ENCODE measurements at places on chromosomes 3 and 15.
A peak's percentile ranks its signal among the peaks of the same experiment; 100 is the strongest.

GRCh38 chr3:161793194-161793930, 296.8 kb downstream of the OTOL1 start:
- no peak for DNase-seq

DNA sequence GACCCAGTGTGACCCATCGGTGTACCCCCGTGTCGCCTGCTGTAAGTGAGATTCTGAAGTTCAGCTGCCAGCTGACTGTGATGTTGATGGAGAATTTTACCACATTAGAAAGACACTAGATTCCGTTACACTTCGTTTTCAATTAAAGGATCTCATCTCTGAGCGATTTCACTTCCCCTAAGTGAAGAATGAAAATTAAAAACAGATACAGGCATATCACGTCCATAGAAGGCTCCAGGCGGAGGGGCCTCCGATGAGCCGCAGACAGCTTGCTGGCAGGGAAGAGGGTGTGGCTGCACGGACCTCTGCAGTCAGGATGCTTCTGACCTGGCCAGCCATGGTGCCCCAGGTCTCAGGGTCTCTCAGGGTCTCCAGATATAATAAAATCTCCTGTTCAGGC, 6.6 kb upstream of the CPN2 start:
- no peak for DNase-seq

DNA sequence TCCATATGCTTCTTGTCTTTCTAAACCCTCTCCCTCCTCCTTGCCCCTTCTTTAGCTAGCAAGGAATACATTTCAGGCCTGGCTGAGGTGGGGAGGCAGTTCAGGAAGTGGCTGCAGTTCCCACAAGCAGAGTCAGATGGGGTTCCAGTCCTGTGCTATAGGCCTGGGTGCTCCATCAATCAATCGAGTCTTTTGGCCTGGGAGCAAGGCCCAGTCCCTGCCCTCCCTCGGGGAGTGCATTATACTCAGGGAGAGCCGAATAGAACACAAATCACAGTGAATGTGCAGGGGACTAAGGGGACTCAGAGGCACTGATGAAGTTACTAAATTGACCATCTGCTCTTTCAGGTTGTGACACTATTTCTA, 58.0 kb upstream of the HERC1 start:
- DNase-seq, result no peak

DNA sequence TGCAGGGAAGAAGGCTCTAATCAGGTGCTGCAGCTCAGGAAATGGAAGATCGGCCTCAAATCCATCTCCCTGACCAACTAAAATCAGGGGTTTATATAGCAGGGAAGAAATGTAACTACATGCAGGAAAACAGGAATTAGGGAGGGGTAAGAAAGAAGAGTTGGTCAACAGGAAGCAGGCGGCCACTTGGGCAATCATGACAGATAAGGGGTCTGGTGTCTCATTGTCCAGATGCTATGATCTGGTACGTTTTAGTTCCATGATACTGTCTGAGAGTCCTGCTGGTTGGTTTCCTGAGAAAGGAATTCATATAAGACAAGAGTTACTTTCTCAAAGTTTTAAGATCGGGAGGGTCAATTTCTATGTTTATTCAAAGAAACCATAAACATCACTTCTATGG, 24.2 kb downstream of the KATNBL1 start:
- no peak for DNase-seq

DNA sequence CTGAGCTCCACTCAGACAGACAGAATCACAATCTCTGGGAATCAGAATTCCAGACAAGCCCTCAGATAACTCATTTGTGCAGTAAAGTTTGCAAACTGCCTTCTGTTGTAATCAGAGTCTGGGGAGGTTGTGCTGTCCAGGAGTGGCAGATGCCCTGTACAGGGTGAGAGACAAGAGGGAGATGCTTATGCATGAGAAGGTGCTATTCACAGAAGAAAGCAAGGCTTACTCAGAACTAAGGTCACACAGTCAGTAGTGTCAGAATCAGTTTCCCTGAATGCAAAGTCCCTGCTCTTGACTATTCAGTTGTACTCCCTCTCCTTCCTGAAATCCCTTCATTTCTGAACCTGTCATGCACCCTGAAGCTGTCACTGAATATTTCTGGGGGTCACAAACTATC, 43.7 kb downstream of the SRPRB start:
- no peak for DNase-seq

DNA sequence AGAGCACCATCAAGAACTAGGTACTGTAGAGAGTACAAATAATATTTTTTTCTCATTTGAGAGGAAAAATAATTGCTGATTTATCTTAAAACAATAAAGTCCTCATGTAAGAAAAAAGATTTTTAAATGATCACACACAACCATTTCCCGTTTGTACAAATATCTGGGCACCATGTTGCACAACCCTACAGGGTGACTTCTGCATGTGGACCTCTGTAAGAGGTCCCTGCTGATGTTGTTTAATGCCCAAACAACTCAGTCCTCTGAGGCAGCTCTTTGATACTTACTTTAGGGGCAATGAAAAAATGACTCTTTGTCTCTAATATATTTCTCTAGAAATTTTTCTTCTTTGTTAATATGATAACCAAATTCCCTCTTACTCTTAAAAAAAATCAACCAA, 168.1 kb upstream of the SATB1 start:
- no peak for DNase-seq

- DNase-seq, result no peak
Observed at GRCh38 chr3:146585156-146585555, 20.0 kb downstream of the PLSCR5 start.

DNA sequence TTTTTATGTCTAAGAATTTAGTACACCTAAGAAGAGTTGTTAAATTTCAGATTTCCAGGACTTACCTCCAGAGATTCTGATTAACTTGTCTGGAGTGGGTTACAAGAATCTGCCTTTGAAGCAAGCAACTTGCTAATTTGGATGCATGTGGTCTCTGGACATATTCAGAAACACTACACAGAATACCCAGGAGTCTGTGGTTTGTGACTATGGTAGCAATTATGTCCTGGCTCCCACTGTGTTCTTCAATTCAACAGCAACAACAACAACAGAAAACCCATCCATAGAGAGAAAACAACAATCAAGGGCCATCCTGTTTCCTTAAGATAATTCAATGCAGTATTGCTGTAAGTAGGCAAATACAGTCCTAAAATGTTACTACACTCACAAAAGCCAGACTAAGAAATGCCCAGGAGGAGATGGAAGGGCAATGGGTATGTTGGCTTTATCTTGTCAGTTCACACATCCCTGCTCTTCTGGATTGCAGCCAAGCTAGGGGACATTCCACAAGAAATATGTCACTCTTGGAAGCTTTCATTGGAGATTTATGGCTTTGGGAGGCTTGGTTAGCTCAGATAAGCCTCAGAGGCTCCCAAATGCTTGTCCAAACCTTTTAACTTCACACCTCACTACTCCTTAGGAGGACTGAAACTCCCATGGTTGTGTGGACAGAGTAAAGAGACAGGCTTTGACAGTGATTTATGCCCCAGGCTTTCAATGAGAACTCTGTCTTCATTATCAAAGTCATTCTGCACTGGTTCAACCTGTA, 99.4 kb upstream of the MRPL3 start:
- DNase-seq, result peak; percentile 32

DNA sequence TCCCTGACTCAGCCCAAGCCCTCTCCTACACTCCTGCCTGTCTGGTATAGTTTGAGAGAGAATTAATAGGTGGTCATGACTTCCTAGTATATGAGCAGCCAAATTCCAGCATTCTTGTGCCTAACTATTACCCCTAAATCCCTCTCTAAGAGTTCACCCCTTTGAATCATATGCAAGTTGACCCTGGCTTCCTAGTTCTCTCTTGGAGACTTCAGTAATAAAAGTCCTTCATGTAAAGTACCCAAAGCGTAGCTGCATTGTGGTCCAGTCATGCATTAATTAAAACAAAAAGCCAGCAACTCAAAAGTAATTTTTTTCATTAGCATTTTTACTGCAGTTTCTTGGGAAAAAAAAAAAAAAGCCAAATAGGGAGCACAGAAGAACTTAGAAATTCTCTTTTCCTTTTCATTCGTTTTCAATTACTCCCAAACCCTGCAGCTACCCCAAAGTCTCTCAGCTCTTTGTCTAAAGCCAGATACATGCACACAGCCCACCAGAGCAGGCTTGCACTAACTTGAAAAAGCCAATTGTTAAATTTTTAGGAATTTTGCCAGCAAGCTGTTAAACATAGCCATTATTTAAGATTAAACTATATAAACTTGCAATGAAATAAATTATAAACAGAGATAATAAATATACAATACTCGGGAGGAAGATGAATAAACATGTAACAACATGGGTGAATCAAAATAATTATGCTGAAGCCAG, 50.1 kb upstream of the STT3B start:
- DNase-seq, result no peak

GRCh38 chr3:179016979-179017670, 54.5 kb downstream of the ZMAT3 start:
- DNase-seq, result no peak

- DNase-seq, result no peak
Observed at GRCh38 chr3:7962301-7962700, 539.3 kb upstream of the LMCD1 start.

GRCh38 chr3:73766599-73767381, 142.0 kb upstream of the PDZRN3 start:
- DNase-seq, result no peak

DNA sequence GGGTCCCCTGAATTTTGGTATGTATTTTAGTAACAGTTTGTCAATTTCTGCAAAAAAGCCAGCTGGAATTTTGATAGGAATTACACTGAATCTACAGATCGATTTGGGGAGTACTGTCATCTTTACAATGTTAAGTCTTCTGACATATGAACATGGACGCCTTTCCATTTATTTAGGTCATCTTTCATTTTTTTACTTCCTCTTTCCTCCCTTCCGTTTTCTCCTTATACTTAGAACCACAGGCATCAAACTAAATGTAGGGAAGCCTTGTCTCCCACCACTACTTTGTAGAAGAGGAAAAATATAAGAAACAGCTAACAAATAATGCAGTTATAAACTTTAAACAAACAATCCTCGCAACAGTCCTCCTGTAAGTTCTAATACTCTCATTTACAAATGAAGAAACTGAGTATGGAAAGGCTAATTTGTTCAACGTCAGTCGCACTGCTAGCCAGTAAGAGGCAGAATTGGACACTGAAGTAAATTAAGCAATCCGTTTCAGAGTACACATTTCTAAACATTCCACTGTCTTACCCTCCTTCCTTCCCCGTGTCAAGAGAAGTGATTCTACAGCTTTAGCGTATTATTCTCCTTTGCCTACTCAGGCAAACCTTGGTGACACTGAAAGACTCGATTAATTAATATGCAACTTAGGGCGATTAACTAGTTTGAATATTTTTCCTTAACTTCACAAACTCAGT, 25.6 kb downstream of the RHOA start:
- DNase-seq, result no peak

DNA sequence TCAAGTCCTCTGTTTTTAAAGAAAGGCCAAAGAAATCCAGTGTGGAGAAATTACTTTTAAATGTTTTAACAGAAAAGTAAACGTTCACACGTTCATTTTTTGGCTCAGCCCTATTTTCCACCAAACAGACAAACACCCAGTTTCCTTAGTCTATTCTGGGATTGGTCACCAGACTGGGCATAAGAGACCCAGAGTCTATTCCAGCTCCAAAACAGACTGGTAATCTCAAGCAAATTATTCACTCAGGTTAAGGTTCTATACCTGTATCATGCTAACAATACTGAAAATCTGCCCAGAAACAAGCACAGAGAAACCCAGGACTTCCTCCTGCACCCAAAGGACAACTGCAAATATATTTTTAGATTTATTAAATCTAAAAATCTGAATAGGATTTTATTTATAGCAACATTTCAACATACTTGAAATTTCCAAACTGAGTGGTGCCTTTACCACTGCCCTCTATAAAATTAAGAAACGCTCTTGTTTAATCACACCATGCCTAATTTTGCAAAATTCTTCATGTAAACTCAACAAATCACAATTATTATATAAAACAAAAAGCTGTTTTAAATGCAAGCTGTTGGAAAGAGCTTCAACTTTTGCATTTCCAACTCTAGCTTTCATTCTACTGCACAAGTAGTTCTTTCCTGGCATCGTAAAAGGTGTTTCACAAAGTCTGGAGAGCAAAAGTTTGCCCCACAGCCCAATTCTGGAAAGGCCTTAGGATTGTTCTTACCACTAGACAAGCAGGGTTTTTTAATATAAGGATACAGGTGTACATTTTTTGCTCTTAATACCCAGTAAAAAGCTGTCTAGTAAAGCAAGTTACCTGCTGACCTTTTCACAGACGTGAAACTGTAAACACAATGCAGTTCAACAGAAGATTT, 18.7 kb downstream of the ZNF148 start:
- no peak for DNase-seq

DNA sequence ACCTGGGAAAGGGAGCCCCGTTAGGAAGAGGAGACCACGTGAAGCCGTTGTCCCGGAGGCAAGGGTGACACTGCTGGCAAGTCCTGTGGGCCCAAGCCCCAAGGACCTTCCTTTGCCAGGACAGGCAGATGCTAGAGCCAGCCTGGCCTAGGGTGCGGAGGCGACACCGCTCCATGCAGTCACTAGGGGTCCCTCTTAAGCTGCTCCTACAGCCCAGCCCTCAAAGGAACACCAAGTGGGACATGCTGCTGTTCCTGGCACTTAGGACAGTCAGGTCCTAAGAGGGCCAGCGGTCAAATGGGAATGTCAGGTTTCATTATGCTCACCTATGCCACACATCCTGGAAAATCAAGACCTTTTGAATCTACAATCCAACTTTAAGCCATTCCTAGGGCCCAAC, 59.7 kb downstream of the RPN1 start:
- peak; percentile 70 for DNase-seq

GRCh38 chr3:37307321-37307720, 132.9 kb upstream of the LRRFIP2 start:
- no peak for DNase-seq

- no peak for DNase-seq
Observed at GRCh38 chr3:112411425-112411824, 78.5 kb downstream of the CD200 start.

GRCh38 chr3:141191097-141191749, 40.4 kb upstream of the PXYLP1 start:
- DNase-seq, result no peak

DNA sequence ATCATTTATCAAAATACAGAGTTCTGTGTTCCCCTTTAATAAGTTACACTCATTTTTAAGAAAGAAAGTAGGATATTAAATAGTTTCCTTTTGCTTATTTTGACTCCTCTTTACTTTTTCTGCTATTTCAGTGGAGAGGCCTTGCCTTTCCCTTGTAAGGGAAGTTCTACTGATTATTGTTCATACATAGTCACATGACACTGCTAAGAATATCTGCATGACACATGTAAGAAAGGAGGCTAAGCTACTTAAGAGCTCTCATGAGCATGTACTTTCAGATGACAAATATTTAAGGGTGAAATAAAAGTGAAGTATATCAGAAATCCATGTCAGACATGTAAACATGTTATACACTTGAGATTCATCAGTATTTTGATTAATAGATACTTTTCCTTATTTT, 39.0 kb downstream of the MYRIP start:
- DNase-seq, result no peak

- DNase-seq, result no peak
Observed at GRCh38 chr3:183443395-183444385, 15.3 kb upstream of the MCF2L2 start.

DNA sequence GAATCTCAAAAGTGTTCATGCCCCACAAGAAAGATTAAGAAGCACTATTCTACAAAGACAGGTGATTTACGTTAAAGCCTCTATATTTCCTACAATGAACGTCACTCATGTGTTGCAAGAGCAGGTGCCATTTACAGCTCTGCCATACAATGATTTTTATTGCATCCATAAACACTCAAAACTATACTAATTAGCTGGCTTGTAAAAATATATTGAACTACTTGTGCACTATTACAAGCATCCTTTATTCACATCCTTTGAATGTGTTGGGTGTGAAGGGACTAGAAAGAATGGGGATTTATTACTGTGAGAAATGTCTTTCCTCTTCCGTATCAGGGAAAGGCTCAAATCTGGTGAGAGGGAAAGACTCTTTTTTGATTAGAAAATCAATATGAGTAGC, 50.7 kb upstream of the C3orf49 start:
- DNase-seq, result no peak

Data from ELF-1 (cell line).